ENCODE measurements at places on chromosomes 1 and 21.

DNA sequence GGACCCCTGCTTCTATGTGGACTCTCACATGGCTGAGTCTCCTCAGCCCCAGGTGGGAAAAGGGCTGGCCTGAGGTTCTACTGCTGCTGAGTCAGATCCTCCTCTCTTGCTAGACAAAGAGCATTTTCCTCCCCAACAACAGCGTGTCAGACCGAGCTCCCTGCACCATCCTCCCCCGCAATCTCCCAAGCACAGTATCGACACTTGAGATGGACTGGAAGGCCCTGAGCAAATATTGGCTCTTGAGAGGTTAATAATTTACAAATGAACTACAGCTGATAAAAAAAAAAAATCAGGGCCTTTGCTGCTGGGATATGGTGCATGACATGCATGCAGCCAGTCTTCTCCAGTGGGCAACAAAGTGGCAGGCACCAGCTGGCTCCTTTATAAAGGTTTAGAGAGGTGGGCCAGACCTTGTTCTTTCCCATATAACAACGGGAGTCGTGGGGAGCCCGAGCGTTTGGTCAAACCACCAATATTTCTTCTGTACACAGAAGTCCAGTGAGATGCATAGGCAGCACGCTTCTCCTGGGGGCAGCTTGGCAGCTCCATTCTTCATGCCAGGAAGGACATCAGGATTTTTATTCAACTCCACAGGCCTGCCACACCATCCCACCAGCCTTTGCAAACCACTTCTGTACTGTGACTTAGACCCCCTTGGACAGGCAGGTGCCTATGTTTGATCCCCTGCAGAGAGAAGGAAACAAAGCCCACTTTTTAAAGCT is 55.4 kb upstream of the CAMK1G start:
- DNase-seq = no peak

- DNase-seq = no peak
Measured at GRCh38 chr1:110603058-110603457, 3.1 kb downstream of the KCNA2 start.

GRCh38 chr1:166300767-166301166 is 134.0 kb upstream of the FAM78B start:
- no peak for DNase-seq

DNA sequence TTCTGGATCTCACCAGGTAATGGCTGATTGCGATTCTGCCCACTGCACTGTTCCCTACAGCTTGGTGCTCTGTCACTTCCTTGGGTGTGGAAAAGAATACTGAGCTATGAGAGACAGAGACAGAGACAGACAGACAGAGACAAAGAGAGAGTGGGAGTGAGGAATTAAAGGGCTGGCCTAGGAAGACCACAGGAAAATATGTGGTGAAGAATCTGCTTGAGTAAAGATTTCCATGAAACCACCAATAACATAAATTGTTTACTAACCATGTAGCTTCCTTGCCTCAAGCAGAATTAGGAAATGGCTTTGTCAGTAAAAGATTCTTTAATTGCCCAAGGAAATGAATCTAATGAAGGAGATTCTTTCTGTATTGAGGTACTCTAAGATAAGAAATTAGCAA is 54.4 kb downstream of the MPZL1 start:
- DNase-seq = no peak

DNA sequence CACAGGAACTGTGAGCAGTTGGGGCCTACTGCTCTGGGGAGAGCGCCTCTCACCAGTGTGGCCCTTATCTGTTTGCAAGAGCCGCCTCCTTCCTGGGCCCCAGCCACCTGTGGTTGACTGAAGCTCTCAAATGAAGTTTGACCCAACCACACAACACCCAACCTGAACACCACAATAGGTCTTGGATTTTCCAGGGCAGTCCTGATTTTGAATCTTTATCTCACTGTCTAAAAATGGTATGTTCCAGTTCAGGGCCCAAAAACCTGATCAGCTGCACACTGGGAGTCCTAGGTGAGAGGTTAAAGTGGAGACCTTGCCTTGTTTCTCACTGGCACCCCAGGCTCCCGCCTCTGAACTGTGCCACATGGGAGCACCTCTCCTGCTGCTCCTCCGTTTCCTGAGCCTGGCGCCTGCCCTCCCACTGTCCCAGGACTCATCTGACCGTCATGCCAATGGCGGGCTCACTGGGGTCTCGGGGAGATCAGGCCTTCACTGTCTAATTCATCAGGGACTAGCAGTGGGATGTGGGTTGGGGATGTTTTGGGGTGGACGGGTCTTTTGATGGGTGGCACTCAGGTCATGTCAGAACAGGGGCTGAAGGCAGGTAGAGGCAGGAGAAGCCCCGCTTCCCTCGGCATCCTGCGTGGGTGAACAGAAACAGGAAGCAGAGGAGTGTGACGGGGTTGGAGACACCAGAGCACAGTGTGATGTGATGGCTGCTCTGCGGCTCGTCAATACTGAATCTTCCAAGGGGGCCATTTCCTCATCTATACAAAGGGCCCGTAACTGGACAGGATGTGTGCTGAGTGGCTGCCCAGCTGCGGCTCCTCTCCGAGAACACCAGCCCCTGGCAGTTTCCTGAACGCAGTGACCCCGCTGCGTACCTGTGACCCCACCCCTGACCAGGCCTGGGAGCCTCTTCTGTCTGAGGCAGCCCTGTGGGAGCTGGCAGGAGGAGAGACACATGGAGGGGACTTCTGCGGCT is 59.6 kb upstream of the ITPKB start:
- no peak for DNase-seq

DNA sequence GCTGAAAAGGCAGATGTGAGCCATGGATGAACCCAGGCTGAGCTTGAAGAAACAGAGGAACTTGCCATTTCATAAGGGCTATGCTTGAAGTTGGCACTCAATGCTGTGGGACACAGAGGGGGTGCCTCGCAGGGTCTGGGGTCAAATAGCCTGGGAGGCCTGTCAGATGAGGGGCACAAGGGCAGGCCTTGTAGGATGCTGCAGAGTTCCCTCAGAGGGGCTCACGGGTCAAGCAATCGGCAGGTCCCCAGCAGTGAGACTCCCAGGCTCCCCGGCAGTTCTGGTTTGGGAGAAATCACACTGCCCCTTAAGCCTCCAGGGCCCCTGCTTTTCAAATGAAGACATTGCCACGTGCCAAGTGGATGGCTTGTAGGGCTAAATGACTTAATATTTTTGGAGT is 116.7 kb upstream of the GRIK3 start:
- no peak for DNase-seq

- peak; percentile 92 for DNase-seq
Measured at GRCh38 chr1:31987135-31987619, 26.5 kb upstream of the KHDRBS1 start.

DNA sequence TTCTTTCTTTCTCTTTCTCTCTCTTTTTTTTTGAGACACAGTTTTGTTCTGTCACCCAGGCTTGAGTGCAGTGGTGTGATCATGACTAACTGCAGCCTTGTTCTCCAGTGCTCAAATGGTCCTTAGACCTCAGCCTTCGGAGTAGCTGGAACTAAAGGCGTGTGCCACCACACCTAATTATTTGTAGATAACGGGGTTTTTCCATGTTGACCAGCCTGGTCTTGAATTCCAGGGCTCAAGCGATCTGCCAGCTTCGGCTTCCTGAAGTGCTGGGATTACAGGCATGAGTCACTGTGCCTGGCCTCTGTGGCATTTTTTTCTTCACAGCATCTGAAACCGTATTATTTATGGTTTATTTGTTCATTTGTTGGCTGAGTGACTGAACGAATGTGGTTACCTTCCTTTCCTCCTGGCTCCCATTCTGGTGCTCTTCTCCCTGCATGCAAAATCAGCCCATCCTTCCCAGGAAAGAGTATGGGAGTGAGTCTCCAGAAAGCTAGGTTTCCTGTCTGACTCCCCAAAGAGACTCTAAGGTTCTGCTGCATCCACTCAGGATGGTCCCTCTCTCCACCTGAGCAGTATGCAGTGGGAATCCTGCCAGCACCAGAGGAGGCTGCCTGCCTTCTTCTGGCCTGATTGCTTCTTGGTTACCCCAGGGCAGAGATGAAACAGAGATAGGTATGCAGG is 155.0 kb upstream of the BEND5 start:
- DNase-seq = no peak

GRCh38 chr1:110606657-110607535 is 738 bp upstream of the KCNA2 start:
- peak; percentile 80 for DNase-seq

DNA sequence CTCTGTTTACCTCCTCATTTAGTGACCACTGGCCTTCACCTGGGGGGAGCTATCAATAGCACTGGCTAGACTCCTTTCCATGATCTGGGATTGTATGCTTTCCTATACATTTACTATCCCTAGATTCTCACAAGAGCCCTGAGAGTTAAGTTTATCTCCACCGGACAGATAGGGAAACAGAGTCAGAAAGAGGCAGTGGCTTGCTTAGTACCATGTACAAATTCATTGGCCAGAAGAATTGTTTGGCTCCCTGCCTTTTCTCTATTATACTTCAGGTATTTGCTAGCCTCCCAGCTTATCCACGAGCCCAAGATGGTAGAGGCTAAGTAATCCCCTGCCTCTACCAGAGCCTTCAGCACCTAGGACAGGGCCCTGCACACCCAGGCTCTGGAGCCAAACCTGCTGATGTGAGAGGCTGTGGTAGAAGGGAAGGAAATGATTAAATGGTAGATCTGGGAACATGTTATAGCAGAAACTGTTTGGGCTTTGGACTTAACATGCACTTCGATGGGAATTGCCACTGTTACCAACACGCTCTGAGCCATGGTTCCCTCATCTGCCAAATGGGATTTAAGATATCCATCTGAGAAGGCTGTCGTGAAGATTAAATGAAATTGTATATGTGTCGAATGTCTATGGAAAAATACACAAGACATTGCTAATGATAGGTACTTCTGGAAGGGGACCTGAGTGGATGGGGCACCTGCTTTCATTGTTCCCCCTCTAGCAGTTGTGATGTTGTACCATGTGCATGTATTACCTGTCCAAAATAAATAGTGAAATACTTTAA is 3.1 kb upstream of the BLACAT1 start:
- peak; percentile 83 for DNase-seq

GRCh38 chr1:119108988-119109387 is 31.5 kb downstream of the WARS2 start:
- DNase-seq = no peak
